ENCODE measurements at places on chromosomes 6 and 20.
A peak's percentile ranks its signal among the peaks of the same experiment; 100 is the strongest.

GRCh38 chr6:168756009-168756634 is 315.1 kb downstream of the SMOC2 start:
- no peak for DNase-seq

DNA sequence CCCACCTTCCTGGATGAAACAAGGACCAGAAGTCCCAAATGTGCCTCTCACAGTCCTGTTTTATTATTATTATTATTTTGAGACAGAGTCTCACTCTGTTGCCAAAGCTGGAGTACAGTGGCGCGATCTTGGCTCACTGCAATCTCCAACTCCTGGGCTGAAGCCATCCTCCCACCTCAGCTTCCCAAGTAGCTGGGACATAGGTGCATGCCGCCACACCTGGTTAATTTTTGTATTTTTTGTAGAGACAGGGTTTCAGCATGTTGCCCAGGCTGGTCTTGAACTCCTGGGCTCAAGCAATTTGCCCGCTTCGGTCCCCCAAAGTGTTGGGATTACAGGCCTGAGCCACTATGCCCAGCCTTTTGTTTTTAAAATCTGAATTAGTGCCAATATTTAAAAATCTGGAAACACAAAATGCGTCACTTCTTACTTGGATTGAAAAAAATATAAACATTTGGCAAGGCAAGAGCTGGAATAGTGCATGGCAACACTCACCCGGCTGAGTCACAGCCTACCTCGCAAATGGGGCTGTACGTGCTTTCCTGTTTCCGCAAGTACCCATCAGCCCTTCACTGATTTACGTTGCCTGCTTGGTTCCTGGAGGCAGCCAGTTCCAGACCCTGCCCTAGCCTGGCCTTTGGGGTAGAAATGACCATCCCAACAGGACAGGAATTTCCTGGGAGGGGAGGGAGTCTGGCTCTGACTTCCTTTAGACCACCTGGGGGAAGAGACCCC is 6.3 kb downstream of the SDCBP2 start:
- peak; percentile 37 for DNase-seq

DNA sequence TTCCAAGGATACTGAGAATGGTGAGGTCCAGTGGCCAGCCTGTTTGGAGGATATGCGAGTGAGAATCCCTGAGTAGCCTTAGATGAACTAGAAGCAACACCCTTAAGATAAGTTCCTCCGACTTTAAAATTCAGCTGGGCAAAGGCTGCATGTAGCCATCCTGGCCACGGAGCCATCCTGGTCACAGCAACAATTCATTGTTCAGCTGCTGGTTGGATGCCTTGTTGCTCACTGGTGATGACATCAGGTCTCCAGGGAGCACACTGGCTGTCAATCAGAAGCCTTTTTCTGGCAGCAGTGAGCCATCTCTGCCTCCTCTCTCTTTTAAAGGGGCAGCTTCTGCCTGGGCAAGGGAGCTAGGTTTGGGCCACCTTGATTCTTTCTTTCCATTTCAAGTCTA is 22.4 kb upstream of the RIMS4 start:
- no peak for DNase-seq

- no peak for DNase-seq
Measured at GRCh38 chr6:156545931-156546330, 231.2 kb upstream of the ARID1B start.

- no peak for DNase-seq
Measured at GRCh38 chr6:121210943-121211342, 123.3 kb downstream of the TBC1D32 start.

DNA sequence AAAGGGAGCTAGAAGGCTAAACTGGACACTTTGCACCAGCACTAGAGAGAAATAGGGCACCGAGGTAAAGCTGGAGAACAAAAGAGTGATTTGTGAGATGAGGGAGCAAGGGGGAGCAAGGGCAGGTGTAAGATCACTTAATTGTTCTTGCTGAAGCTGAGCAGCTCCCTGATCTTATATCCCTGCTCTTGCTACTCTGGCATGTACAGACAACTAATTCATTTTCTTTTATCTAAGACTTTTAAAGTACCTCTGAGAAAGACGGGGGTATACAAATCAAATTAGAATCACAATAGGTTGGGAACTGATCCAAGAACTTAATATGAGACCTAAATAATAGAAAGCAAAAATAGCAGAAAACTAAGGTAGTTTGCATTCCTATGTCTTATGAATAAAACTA is 381.7 kb upstream of the POU3F2 start:
- no peak for DNase-seq

DNA sequence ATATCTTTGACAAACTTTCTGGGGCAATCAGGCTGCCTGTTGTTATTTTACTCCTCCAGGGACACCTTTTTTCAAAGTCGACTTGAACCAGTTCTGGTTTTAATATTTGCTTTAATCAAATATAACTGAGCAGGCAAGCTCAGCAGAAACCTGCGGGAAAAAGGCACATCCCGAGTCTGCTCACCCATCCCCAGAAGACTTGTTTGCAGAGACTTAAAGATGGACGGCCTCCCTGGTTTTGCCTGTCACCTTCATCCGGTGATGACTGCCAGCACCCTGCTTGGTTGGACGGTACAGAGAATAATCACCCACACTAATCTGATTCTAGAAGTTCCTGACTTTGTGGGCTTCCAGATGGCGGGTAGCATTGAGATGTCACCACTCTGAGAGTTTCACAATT is 36.8 kb downstream of the PPP1R3G start:
- DNase-seq = no peak

DNA sequence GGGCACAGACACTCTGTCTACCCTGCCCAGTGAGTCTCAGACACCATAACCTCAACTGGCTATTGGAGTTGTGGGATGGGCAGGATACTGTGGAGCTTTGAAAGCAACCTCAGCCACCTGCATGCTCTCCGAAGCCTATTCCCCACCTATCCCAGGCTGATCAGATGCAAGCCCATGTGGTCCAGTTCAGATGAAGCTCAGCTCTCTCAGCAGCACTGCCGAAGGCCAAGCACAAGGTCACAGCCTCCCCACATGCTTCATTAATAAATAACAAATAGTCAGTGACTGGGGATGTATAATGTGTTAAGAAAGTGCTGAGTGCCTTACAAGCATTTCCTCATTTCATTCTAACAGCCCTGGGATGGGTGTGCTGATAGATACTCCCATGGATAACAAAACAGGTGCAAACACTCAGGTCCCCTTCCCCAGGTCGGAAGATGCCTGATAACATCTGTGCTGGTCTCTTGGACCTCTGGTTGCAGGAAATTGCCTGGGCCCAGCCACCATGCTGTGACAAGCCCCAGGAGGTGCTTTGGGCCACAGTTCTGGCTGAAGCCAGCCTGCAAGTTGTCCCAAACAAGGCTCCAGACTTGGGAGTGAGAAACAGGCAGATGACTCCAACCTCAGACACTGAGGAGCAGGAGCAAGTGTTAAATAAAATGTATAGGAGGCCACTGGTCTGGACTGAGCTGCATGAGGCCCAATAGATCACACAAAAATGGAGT is 3.7 kb downstream of the ACSS1 start:
- no peak for DNase-seq

GRCh38 chr6:31576897-31577578 is 1.7 kb downstream of the TNF start:
- no peak for DNase-seq

GRCh38 chr6:150142670-150143515 is at the start of gene PPP1R14C:
TSS of gene PPP1R14C (plus strand) at chr6:150143044. CDS start at chr6:150143193, 149 bp downstream.
- peak; percentile 69 for DNase-seq

DNA sequence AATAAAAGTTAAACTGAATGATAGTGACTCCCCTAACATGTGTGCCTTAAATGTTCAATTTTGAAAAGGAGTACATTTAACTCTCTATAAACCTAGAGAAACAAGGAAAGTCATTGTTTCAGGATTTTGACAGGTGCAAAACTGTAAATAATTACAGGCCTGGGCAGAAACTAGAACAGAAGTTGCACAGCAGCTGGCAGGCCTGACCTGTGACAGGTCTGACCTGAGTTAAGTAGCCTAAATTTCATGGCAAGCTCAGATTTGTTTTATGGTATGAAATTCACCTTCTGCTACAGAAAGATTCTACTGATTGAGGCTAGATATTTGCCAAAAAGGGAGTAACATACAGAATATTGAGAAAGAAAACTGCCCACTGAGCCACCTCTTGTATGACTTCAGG is 166.1 kb downstream of the CDKAL1 start:
- no peak for DNase-seq
